LoVo (cell line): ENCODE measurements at places on chromosomes 1 and 21.

- DNase-seq, result peak; percentile 60
Observed at GRCh38 chr21:37072274-37072987, 440 bp downstream of the PIGP start.

DNA sequence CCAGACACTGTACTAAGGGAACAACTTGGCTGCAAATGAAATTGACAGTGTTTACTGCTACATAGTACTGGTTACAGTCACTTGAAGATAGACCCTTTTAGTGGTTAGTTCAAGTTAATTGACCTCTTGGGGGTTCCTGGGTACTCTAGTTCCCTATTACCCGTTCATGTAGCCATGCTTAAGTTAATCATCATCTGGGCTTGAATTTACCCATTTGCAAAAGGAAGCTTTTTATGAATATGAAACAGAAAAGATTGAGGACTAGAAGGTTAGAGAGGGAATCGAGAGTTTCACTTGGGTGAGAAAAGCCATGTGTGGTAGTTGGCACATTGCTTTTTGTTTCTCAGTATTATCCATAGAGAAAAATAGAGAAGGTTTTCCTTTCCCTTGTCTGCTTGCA is 2.7 kb downstream of the MIA3 start:
- no peak for DNase-seq

- no peak for DNase-seq
Observed at GRCh38 chr1:37100310-37100709, 66.0 kb upstream of the GRIK3 start.

DNA sequence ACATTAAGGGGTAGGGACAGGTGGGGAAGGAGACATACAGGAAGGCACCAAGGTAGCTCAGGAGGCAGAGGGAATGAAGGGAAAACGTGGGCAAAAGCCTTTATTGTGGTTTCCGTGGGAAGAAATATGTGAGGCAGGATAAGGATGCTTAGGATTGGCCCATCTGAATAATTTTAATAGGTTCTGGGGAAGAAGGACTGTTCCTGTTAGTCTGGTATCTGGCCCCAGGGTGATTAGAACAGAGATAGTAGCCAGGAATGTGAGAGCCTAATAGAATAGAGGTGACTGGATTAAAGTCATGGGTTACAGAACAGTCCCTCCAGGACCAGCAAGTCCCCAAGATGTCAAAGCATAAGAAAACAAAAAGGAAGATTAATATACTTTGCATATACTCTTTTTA is 545.2 kb upstream of the CAMK1G start:
- no peak for DNase-seq

DNA sequence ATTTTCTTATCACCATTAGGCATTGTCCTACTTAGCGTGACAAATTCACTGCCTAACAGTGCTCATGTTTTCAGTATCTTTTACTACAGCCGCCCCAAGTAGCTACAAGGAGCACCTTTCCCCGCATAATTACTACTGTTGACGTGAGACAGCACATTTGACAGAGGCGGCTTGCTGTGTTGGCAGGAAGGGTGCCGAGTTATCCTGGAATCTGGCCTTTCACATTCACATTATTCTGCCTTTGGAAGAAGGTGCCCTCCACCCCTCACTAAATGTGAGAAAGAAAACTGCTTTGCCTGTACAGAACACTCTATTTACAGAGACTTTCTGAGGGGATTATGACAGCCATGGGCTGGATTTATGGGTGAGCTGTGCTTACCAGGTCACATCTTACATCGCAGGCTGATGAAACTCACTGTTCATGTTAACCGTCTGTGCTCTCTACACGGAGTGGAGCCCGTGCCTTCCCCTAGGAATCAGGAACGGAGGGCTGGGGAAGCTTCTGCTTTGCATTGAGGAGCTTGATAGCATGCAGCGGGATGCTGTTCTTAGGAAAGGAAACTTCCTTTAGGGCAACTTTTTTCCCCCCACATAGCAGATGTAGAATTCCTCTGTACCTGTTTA is 148.0 kb upstream of the ZRANB2 start:
- DNase-seq, result no peak

GRCh38 chr1:205584732-205585131 is 47.1 kb downstream of the ELK4 start:
- no peak for DNase-seq

DNA sequence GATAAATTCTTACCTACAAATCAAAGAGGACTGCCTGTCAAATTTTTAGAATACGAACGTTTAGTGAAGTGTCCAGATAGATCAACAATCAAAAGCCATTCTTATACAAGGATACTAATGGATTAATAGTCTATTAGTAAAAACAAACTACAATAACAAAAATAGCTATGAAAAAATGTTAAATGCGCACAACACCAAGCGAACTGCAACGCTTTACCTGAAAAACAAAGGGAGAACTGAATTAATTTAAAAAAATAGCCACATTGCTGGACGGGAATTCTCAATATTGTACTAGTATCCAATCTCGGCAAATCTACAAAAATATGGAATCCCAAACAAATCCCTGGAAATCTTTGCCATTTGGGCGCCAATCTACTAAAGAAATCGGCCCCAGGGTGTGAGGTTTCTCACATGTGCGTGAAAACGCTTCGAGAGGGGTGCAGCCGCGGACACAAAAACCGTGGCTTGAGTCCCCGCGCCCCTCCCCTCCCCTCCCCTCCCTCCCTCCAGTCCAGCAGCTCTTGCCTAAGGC is 55.6 kb downstream of the TRAF5 start:
- no peak for DNase-seq

DNA sequence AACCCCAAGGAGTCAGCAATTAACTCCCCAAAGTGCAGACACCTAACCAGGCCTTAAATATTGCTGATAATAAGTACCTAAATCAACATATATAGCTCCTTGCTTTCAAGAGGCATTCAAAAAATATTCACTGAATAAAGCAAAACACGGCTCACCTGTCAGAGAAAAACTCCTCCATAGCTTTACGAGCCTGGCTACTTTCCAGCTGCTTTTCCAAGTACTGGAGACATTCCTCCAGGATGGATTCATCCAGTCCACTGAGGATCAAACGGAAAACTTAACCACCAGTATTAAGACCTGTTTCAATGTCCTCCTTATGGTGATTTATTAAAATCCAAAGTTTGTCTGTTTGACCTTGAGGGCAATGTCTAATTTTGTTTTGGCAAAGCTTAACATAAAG is 44.6 kb downstream of the UBR4 start:
- peak; percentile 46 for DNase-seq

GRCh38 chr1:157142201-157142600 is 4.0 kb upstream of the ETV3 start:
- no peak for DNase-seq

- DNase-seq, result peak; percentile 82
Observed at GRCh38 chr1:15848929-15849774, 1.6 kb downstream of the SPEN start.

DNA sequence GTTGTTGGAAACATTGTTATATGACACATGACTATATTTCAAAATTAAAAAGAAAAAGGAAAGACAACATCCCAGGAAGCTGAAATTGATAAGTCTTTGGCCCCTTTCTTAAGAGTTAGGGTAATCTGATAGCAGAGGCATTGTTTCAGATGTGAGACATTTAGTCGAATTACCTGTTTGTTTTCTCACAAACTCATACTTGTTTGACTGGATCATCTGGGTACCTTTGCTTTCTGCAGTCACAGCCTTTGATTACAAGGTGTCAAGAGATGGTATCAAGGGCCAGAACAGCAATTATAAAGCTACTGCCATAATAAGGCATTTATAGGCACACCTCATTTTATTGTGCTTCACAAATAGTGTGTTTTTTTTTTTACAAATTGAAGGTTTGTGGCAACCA is 136.3 kb downstream of the DUSP10 start:
- no peak for DNase-seq

DNA sequence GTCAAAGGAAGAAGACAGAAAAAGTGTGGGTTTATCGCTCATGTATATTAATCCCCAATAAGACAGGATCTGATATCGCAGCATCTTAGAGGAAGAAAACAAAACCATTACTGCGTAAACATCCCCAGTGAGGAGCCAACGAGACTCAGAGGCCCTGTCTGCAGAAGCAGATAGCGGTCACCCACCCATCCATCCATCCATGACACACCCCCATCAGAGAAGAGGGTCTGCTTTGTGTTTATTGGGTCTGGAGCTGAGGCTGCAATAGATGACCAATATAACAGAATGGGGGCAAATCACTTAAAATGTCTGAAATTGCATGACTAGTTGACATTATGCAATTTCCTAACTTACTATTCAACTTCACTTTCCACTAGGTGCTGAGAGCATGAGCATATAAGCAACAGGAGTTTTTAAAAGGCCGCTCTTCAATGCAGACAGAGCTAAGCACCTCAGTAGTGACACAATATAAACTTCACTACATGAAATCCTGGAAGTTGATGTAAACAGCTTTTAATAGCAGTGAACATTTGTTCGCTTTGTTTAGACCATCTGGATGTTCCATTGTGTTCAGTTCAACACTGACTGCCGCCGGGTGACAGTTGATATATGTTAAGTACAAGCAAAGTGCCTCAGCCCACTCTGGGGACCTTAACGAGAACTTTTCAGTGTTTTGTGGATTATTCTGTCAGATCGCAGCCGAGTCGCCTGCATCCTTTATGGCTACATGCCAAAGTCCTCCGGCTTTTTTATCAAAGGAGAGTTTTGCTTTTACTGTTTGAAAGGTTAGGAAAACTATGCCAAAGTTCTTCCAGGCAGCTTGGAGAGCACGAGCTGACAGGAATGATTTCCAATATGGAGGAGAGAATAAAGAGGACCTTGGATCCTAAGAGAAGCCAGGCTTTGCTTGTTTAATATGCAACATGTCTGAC is 167.5 kb downstream of the ZNF281 start:
- no peak for DNase-seq

GRCh38 chr1:198970916-198971315 is 332.1 kb downstream of the PTPRC start:
- peak; percentile 8 for DNase-seq

DNA sequence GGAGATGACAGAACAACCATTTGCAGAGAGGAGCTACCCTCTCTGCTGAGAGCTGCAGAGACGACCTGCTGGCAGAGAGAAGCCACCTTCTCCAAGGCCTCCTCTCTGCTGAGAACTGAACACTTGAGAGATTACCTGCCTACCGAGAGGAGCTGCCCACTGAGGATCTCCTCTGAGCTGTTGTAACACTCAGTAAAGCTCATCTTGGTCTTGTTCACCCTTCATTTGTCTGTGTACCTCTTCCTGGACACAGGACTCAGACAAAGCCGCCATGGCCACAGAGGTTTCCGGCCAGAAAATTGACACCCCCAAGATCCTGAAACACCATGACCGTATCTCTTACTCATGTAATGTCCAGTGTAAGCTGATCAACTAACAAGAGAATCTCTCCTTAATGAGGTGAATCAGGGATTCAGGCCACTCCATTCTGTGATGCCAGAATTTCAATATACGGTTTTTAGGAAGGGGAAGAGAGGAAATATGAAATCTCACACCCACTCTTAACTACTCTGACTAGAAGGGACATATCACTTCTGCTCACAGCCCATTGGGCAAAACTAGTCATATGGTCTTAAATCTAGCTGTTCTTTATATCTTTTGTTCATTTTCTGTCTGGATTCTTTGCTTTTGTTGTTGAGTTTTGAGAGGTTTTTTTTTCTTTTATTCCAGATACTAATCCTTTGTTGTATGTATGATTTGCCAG is 83.8 kb downstream of the RHOU start:
- DNase-seq, result no peak

- no peak for DNase-seq
Observed at GRCh38 chr1:171841931-171842761, 848 bp downstream of the DNM3 start.

DNA sequence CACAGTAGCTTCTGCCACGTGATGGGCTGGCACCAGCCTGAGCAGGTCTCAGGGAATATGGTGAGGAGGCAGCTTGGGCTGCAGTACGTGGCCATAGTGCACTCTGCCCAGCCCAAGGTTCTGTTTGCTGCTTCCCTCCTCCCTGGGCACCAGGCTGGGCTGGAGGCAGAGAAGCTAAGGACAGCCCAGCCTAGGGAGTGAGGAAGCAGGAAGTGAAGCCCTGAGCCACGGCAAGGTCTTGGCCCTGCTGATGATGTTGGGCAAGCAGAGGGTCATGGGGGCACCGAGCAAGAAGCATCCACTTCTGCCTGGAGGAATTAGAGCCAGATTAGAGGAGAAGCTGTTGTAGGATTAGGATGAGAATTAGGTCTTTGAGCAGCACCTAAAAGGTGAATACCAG is 326.7 kb upstream of the VAMP3 start:
- no peak for DNase-seq

- DNase-seq, result no peak
Observed at GRCh38 chr21:27805696-27806095, 838.8 kb upstream of the ADAMTS5 start.

GRCh38 chr1:8075511-8076051 is 49.5 kb upstream of the ERRFI1 start:
- no peak for DNase-seq
